ENCODE measurements at places on chromosomes 6 and 20.

DNA sequence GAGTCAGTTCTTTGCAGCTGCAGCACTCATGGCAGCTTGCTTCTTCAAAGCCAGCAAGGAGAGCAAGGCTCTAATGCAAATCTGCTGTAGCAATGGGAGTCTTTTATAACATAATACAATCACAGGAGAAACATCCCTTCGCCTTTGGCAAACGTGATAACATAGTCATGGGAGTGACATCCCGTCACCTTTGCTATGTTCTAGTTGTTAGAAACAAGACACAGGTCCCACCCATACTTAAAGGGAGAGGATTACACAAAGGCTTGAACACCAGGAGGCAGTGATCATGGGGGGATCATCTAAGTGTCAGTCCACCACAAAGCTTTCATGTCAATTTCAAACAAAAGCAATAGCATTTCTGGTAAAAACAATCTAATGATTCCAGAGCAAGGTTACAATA lies 40.1 kb upstream of the PHACTR2 start:
- no peak for DNase-seq

DNA sequence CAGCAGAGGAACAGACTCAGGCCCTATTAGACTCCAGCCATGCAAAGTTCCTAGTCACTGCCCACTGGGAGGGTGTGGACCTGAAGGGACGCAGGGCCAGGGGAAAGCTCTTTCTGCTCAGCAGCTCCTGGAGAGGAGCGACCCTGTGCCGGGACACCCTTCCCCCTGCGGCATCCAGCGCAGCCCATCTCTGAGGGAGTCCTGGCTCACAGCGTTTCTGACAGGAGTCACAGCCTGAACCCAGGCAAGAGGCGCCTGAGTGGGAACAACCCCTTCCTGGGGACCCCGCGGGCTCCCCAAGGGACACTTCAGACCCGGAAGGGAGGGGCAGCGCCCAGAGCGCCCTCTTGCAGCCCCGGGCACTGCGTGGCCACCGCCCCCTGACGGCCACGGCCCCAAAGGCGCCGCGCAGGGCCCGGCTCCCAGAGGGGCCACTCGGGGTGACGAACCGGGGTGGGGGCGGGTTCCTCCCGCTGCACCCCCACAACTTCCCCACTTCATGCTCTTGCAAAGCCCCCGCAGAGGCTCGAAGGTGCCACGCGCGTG lies 862 bp downstream of the UCKL1 start:
- DNase-seq: peak; percentile 56

GRCh38 chr6:43969158-43969981 lies 157.9 kb downstream of the MRPL14 start:
- no peak for DNase-seq

GRCh38 chr6:148905901-148906300 lies 159.1 kb downstream of the UST start:
- no peak for DNase-seq

DNA sequence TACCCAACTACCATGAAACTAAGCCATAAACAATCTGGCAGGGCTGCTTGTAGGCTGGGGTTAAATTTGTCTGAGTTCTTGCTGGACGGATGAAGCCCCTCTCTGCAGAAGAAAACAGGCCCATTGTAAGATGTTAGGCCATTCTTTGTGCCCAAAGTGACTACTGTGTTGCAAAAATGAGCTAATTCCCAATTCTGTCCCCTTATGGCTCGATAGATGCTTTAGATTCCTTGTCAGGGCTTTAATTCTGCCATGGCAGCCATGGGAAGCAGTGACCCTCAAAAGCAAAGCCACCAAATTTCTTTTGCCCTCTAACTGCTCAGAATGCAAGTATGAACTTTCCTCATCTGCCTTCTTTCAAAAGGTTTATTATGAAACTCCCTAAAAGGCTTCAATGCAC lies 45.2 kb downstream of the LAMA4 start:
- DNase-seq: no peak

DNA sequence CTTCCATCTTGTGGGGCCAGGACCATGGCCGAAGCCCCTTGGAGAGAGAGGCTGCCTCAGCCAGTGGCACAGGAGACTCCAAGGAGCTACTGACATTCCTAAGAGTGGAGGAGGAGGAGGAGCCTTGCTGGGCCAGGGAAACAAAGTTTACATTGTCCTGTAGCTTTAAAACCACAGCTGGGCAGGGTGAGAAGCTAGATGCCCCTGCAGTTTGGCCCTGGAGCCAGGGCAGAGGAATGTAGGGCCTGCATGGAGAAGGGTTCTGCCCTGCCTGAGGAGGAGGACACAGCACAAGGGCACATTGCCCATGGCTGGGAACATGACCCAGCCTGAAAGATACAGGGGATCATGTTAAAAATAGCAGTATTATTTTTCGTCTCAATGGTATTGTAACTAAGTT lies 37.4 kb downstream of the PLCG1 start:
- no peak for DNase-seq

GRCh38 chr20:54692168-54692887 lies 216.9 kb downstream of the DOK5 start:
- no peak for DNase-seq

GRCh38 chr6:158697811-158698210 lies 48.0 kb downstream of the SYTL3 start:
- DNase-seq: no peak

DNA sequence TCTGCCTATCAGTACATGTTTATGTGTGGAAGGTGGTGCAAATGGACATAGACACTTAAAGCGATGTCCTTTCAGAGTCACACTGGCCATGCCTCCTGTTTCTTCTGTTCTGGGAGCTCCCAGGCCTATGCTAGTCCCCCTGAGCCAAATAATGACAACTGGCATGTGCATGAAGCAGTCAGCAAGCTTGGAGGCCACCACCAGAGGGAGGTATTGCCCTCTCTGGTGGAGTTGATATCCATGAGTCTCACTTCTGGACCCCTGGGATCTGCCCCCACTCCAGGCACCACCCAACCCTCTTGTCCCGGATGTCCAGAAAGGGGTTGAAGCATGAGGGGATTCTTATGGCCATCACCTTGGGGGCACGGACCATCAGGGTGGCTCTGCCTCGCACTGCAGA lies 172.2 kb downstream of the AIG1 start:
- DNase-seq: no peak

GRCh38 chr6:28401172-28401571 lies 1.6 kb upstream of the ZSCAN12 start:
- no peak for DNase-seq

GRCh38 chr20:49853640-49854039 lies 41.0 kb downstream of the SLC9A8 start:
- no peak for DNase-seq

- no peak for DNase-seq
Measured at GRCh38 chr20:13868331-13868730, 83.5 kb downstream of the NDUFAF5 start.

GRCh38 chr6:169962604-169963469 lies 211.4 kb downstream of the ERMARD start:
- peak; percentile 24 for DNase-seq

GRCh38 chr6:45736134-45736533 lies 279.5 kb downstream of the CLIC5 start:
- no peak for DNase-seq

DNA sequence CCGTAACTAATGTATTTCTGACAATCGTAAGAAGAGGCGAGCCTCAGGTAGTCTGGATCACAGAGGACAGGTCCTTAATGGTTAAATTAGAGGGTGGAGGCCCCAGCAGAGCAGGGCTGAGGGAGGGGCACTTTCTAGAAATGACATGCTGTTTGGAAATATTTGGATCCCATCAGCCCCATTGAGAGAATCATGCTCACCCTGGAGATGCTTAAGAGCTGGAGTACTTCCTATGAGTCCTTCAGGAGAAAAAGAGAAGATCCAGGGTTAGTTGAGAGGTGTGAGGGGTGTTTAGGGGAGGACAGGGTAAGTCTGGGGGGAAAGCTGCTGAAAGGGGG lies 123.0 kb downstream of the TCP11 start:
- no peak for DNase-seq

DNA sequence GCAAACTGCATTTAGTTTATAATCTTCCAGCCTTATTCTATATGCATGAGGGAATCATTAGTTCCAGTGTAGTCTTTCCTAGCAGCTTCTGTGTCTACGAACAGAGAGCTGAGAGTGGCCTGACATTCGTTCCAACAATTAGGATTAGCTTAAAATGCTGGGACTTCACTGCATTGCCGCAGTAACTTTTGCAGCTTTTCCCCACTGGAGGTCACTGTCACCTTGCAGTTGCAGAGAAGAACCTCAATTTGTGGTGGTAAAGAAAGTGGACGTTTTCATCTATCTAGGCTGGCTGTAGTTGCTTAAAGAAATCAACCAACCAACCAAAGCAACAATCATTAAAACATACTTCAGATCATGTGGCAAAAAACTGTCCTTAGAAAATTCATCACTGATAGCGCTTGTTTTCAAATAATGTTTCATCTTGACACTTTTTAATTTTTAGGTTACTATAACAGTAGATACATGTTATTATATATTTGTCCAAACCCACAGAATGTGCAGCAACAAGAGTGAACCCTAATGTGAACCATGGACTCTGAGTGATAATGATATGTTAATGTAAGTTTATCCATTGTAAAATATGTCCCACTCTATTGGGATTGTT lies 12.2 kb downstream of the MYLK4 start:
- peak; percentile 77 for DNase-seq

DNA sequence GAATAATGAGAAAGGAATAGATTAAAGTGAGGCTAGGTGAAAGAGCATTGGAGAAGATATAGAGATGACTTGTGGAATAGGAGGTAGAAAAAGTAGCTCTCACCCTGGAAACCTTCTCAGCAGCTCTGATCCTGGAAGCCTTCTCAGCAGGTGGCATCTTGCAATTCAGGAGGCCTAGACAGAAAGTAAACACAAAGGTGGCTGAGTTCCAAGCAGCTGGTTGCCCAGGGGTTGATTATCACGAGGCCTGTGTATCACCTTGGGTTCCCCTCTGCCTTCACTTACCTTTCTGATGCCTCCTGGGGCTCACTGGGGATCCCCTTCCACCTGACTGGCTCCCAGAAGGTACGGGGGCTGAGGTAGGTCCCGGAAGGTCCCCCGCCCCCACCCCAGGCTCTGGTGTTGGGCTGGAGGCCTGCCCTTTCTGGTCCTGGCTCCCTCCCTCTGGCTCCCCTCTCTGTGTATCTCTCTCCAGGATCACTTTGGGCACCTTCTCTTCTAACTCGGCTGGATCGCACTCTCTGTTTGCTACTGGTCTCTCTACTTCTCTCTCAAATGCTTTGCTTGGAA lies 9.7 kb downstream of the MDC1 start:
- DNase-seq: no peak

DNA sequence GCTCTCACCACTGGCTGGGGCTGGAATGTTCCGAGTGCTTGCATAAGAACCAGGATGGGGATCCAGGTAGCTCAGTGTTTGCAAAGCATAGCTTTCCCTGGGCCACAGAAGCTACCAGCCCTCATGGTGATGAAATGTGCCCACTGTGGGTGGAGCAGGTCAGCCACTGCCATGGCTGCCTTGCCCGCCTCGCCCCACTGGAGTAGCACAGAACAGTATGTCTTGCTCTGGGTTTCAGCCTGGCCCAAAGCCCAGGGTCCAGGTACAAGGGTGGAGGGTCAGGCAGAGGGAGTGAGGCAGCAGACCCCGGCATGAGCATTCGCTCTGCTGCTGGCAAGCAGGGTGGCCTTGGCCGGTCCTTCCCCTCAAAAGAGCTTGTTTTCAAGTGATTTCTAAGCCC lies 34.7 kb downstream of the KCNK17 start:
- no peak for DNase-seq

DNA sequence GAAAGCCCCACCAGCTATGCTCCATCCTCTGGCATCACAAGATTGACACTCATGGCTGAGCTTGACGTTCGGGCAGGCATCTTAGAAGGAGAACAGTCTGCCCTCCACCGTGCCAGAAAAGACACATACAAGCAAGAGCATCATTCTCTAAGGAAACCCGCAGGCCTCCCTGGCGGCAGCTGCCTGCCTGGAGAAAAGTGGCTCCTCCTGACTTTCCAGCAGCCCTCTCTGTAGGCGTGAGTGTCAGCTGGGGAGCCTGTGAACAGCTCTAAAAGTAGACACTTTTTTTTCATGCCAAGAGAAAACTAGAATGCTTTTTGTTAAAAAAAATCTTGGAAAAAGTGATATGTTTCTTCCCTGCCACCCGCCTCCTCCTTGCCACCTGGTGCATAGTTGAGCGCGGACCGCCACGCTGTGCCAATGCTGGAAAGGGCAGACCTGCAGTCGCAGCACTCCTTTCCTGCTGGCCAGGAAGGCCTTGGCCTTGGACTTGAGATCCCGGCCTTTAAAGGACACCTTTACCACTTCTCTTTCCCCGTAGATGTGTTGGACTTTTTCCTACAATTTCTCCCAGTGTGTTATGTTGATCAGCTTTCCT lies 29.7 kb upstream of the INSM1 start:
- DNase-seq: no peak

DNA sequence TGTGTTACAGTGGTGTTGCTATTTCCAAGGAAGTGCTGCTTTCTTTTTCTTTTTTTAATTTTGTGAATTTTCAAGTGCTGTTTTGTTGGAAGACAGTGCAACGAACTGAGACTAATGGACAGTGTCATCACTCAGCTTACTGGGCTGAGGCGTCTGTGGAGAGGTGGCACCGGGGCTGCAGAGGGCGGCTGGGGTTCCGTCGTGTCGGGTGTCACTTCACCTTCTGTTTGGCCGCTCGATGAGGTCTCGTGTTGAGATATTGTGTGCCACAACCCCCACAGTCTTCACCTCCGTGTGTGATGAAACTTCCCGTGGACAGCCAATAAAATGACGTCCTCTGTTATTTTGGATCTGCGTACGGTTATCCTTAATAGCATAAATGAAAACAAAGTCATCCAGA lies 149.4 kb upstream of the SNX9 start:
- no peak for DNase-seq

- DNase-seq: no peak
Measured at GRCh38 chr6:134435814-134436280, 117.9 kb upstream of the SGK1 start.

GRCh38 chr6:154751011-154751800 lies 18.0 kb downstream of the SCAF8 start:
- no peak for DNase-seq
